Lung (tissue), 17 donors: ENCODE measurements at places on chromosomes 4 and X. TPM values are rescaled to one million over a fixed set of nuclear protein-coding genes. Genes with fewer than 3 reads are reported as not detected.

- no peak for DNase-seq
Measured at GRCh38 chr4:99847362-99847976, 30.8 kb downstream of the DAPP1 start.

The CXorf51B gene
- not detected for polyA plus RNA-seq

The VCX2 gene
- polyA plus RNA-seq: not detected

GRCh38 chr4:5383191-5383980, 325.0 kb downstream of the EVC2 start:
- no peak for DNase-seq

GRCh38 chr4:15336410-15337167, 91.2 kb upstream of the C1QTNF7 start:
- no peak for DNase-seq

DNA sequence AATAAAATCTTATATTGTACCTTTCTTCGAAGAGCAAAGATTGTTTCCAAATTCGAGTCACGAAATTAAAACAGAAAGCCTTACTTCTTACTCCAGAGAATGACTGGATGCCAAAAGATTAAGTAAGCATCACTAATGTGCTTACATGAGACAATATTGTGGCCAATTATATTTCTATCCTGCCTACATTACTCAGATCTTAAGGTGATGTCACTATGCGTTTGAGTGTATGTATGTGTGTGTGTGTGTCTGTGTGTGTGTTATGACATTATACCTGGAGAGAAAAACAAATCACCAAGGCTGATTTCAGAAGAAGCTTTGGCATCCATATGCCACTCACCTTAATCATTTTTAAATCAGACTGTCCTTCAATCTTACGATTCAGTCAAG, 556.3 kb downstream of the PPARGC1A start:
- peak; percentile 18 for DNase-seq

- DNase-seq: no peak
Measured at GRCh38 chr4:138177278-138177968, 64.7 kb downstream of the SLC7A11 start.

The CPLX1 gene
- polyA plus RNA-seq: 1.1 TPM

- DNase-seq: no peak
Measured at GRCh38 chr4:38924353-38924752, 56.7 kb downstream of the FAM114A1 start.

The ALB gene
- polyA plus RNA-seq: 0.41 TPM

The DUSP9 gene
- 0.17 TPM for polyA plus RNA-seq

The SUPT20HL2 gene
- polyA plus RNA-seq: not detected

GRCh38 chr4:85952972-85953650, 406.7 kb downstream of the MAPK10 start:
- DNase-seq: no peak

GRCh38 chrX:153773741-153774575, 6.9 kb upstream of the SRPK3 start:
- DNase-seq: no peak

GRCh38 chrX:74535086-74535407, 79.4 kb downstream of the RLIM start:
- no peak for DNase-seq

GRCh38 chr4:181264893-181265292, 978.3 kb upstream of the TENM3 start:
- no peak for DNase-seq

DNA sequence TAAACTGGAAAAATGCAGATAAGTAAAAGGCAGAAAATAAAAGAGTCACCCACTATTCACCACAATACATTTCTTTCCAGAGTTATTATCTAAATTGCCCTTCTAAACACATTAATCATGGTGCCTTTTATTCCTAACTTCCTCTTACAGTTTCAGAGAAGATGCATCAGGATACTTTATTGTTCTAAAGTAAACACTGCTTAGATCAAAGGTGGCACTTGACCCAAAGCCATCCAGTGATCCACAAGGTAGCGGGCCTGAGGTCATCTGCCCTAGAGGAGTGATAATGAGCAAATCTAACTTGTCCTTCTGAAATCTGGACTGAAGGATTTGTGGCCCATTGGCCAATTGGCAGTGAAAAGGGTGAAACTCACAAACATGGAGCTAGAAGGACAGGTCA, 12.0 kb upstream of the TMEM154 start:
- no peak for DNase-seq

GRCh38 chr4:61992351-61992750, 792.2 kb downstream of the ADGRL3 start:
- no peak for DNase-seq

- no peak for DNase-seq
Measured at GRCh38 chr4:157582141-157582540, 361.6 kb downstream of the GRIA2 start.

DNA sequence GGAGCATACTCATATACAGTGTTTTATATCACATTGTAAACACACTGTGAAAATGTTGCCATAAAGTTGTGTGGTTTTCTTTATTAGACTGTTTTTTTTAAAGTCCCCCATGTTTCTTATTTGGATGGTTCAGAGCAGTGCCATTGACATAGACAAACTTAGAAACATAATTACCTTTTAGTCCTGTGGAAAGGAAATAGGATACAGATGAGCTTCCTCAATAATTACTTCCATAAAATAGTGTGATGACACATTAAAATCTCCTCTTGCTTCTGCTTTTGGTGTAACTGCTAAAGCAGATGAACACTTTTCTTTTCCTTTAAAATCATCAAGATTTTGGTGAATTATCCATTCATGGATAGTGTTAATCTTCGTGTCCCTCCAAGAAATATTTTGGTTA, 52.9 kb upstream of the LIMCH1 start:
- no peak for DNase-seq

GRCh38 chr4:110411574-110412011, 64.4 kb upstream of the ENPEP start:
- peak; percentile 9 for DNase-seq

GRCh38 chr4:6910340-6910959, 824 bp downstream of the TBC1D14 start:
- no peak for DNase-seq
